ENCODE measurements at places on chromosomes 1 and 21. TPM values are rescaled to one million over a fixed set of nuclear protein-coding genes. Genes with fewer than 3 reads are reported as not detected.
A peak's percentile ranks its signal among the peaks of the same experiment; 100 is the strongest.

CFHR1 gene
- total RNA-seq: 22.0 TPM

GRCh38 chr21:45220071-45220481 lies 67.6 kb downstream of the POFUT2 start:
- no peak overlapping the region for H3K4me3 ChIP-seq
- H3K27ac ChIP-seq: no peak overlapping the region
- no peak for DNase-seq
- no peaks in the 10 kb centered on the region for H3K36me3 ChIP-seq
- H3K27me3 ChIP-seq: no peaks in the 10 kb centered on the region

SPATA45 gene
- 0.57 TPM for total RNA-seq

- H3K36me3 ChIP-seq: no peaks in the 10 kb centered on the region
- no peak for DNase-seq
- no peaks in the 10 kb centered on the region for H3K4me1 ChIP-seq
- H3K4me3 ChIP-seq: no peak overlapping the region
- no peaks in the 10 kb centered on the region for H3K27me3 ChIP-seq
Measured at GRCh38 chr1:199265319-199265718, 626.5 kb downstream of the PTPRC start.

UHMK1 gene
- 49.4 TPM for total RNA-seq

DNA sequence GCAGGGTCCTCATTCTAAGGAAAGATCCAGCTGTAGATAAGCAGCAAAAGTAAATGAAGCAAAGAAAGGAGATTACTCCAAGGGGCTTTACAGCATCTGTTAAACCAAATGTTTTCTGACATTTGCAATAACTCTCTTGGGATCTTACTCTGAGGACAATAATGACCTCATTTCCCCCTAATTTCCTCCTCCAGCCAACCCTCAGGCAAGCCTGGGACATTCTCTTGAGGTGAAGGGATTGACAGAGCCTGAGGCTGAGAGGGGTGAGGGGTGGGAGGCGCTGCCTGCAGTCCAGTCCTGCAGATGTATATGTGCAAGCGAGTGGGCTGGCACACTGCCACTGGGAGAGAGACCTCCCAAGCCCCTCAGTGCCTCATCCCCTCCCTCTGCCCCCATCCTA lies 40.5 kb upstream of the NEK2 start:
- DNase-seq: no peak
- no peak overlapping the region for H3K4me3 ChIP-seq
- H3K27me3 ChIP-seq: no peaks in the 10 kb centered on the region
- no peak overlapping the region for H3K27ac ChIP-seq

- H3K36me3 ChIP-seq: no peaks in the 10 kb centered on the region
- H3K4me3 ChIP-seq: no peak overlapping the region
- DNase-seq: peak; percentile 46
- H3K27me3 ChIP-seq: no peaks in the 10 kb centered on the region
- H3K27ac ChIP-seq: no peak overlapping the region
- H3K4me1 ChIP-seq: no peaks in the 10 kb centered on the region
Measured at GRCh38 chr1:47502746-47503370, 65.0 kb downstream of the FOXD2 start.

GJB3 gene
- total RNA-seq: 8.8 TPM

DNA sequence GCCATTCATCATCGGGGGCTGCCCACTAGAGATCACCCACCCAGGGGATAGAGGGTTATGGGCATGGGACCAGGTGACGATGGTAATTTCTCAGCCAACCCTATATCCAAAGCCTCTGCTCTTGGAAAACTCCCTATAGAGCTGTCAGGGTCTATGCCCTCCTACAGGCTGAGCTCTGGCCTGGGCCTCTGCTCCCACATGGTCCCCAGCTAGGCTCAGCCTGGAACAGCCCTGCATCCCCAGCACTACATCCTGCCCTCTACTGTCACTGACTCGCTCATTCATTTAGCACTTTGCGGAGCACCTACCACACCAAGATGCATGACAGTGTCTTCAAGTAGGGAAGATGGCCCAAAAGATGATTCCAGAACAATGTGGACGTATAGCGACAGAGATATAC lies 45.0 kb upstream of the EPS8L3 start:
- H3K27ac ChIP-seq: no peak overlapping the region
- no peak overlapping the region for H3K4me3 ChIP-seq

SYT14 gene
- total RNA-seq: 1.3 TPM

CGN gene
- total RNA-seq: 41.6 TPM

DNA sequence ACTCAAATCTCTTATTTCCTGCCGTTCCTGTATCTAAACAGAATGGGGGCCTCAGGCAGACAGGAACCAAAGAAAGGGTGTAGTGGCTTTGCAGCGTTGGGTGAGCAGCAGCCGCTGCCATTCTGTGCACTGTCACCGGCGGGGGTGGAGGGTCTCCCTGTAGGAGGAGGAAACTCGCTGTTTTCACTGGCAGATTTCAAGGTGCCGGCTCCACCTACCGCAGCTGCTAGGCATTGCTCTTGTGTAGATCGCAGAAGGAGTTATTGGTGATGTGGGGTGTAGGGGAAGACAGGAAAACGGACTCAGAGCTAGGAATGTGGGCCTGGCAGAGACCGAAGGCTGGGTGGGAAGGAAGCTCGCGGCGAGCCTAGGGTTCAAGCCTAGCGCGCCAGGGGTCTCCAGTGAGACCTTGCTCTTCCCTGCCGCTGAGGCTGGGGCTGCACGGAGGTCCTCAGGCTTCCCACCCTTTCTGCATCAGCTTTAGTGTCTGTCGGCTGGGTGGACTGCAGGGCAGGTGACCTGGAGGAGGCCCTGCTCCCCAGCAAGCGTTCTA lies 20.8 kb downstream of the ATP5PO start:
- H3K4me3 ChIP-seq: peak overlapping the region; percentile 25
- no peaks in the 10 kb centered on the region for H3K4me1 ChIP-seq
- peak; percentile 88 for DNase-seq
- H3K27ac ChIP-seq: no peak overlapping the region

GRCh38 chr1:171948511-171948910 lies 107.2 kb downstream of the DNM3 start:
- H3K4me3 ChIP-seq: no peak overlapping the region
- no peaks in the 10 kb centered on the region for H3K27me3 ChIP-seq
- DNase-seq: no peak
- H3K36me3 ChIP-seq: no peaks in the 10 kb centered on the region
- no peaks in the 10 kb centered on the region for H3K4me1 ChIP-seq

DNA sequence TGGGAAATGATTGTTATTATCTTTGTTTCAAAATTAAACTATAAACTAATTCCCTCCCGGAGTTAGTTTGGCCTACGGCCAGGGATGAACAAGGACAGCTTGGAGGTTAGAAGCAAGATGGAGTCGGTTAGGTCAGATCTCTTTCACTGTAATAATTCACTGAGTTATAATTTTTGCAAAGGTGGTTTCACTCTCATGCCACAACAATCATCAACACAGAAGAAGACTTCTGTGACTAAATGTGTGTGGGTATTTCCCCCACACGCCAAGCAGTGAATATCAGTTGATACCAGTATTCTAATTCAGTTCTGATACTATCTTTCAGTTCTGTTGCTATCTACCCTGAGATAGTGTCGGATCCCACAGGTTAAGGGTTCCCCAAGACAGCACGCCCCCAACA lies 215.1 kb downstream of the S1PR1 start:
- no peak overlapping the region for H3K27ac ChIP-seq
- DNase-seq: no peak
- H3K4me1 ChIP-seq: no peaks in the 10 kb centered on the region
- no peak overlapping the region for H3K4me3 ChIP-seq
- no peaks in the 10 kb centered on the region for H3K36me3 ChIP-seq

DNA sequence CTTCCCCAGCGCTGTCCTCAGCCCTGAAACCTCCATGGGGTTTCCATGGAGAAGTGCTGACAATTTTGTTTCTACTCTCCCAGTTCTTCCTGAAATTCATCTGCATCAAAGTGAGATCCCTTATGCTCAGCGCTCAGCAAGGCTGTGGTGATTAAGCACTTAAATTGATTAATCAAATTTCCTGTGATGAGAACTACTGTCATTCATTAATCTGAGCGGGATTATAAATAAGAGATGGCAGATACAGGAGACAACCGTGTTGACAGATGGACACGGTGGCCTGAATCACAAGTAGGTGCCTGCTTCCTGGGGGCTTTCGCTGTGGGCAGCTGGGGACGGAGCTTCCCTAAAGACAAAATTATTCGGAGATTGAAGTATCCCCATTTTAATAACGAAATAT lies 329.1 kb upstream of the VAMP3 start:
- H3K4me1 ChIP-seq: no peaks in the 10 kb centered on the region
- no peaks in the 10 kb centered on the region for H3K36me3 ChIP-seq
- H3K27ac ChIP-seq: no peak overlapping the region

NBPF6 gene
- total RNA-seq: not detected

PYCR2 gene
- 79.3 TPM for total RNA-seq

IARS2 gene
- total RNA-seq: 51.4 TPM

IRF6 gene
- total RNA-seq: 37.1 TPM

DNA sequence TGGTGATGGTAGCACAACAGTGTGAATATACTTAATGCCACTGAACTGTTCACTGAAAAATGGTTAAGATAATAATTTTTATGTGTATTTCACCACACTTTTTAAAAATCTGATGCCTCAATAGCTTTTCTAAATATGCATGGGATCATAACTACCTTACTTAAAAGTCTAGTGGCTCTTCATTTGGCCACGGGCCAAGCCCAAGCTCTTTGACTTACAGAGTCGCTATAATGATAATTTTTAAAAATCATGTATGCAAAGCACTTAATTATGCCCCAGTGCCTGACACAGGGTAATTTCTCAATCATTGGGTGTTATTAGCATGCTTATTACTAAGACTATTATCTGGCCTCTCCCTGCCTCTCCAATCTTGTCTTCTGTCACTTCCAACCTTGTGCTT lies 7.6 kb upstream of the CNN3 start:
- peak overlapping the region; percentile 9 for H3K27ac ChIP-seq
- DNase-seq: no peak
- no peaks in the 10 kb centered on the region for H3K27me3 ChIP-seq
- H3K36me3 ChIP-seq: no peaks in the 10 kb centered on the region

GRCh38 chr1:9542430-9542829 lies 3.2 kb downstream of the SLC25A33 start:
- H3K36me3 ChIP-seq: no peaks in the 10 kb centered on the region
- DNase-seq: peak; percentile 69
- no peak overlapping the region for H3K4me3 ChIP-seq
- peak overlapping the region; percentile 4 for H3K27ac ChIP-seq
- peaks cover 6% of the 10 kb centered on the region for H3K4me1 ChIP-seq
- H3K27me3 ChIP-seq: no peaks in the 10 kb centered on the region

DNA sequence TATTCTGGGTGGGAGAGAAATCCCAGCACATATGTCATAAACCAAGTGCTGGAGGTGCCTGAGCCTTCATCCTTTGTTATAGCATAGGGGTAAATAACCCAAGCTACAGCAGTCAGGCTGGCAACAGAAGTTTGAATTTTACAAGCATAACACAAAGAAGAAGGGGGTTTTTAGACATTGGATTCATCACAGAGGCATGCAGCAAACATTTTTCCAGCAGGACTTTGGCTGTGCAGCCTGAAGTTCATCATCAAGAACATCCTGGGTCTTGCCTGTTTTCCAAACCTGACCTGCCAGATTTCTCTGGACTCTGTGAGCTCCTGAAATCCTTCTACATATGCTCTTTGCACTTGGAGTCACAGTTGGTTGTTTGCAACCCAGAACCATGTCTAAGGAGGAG lies 16.2 kb downstream of the PTGER3 start:
- H3K4me1 ChIP-seq: no peaks in the 10 kb centered on the region
- H3K27ac ChIP-seq: no peak overlapping the region
- no peak for DNase-seq

DNA sequence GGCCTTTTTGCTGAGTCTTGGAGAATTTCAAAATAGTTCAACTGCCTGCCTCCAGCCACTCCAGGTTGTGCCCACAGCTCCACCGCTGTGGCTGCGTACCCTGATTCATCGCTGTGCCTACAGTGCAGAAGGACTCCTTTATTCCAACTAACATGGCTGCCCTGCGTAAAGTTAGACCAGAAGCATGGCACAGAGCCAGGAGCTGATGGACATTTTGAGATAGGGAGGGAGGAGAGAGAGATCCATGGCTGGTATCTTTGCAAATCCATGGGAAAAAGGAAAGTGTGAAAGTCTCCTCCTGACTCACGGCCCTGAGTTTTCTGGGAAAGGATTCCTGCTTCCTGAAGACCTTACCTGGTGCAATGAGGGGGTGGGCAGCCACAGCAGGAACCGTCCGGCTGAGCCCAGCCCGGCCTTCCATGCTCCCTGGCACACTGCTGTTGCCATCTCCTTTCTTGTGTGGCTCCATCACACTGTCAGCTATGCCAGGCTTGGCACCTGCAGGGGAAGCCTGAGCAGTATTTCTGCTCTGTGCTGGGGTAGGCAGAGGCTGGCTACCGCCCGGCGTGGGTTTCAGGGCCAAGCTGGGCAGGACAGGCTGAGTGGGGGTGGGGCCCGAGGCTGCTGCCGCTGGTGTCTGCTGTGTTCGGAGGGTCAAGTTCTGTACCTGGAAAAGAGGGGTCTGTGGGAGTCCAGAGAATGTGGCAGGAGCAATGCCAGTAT lies 46.0 kb upstream of the A3GALT2 start:
- H3K27ac ChIP-seq: no peak overlapping the region
- H3K27me3 ChIP-seq: no peaks in the 10 kb centered on the region
- DNase-seq: no peak
- H3K36me3 ChIP-seq: peaks cover 11% of the 10 kb centered on the region
- H3K4me1 ChIP-seq: peaks cover 30% of the 10 kb centered on the region

SASS6 gene
- total RNA-seq: 2.1 TPM

PARS2 gene
- 7.1 TPM for total RNA-seq

SPRR2B gene
- not detected for total RNA-seq

GRCh38 chr1:235919833-235920441 lies 53.2 kb upstream of the LYST start:
- H3K27me3 ChIP-seq: no peaks in the 10 kb centered on the region
- H3K4me3 ChIP-seq: no peak overlapping the region
- DNase-seq: no peak

AHCYL1 gene
- total RNA-seq: 125 TPM

S100A7 gene
- total RNA-seq: not detected

GRCh38 chr1:108106775-108107174 lies 93.4 kb downstream of the SLC25A24 start:
- H3K36me3 ChIP-seq: no peaks in the 10 kb centered on the region
- H3K27ac ChIP-seq: no peak overlapping the region
- no peaks in the 10 kb centered on the region for H3K4me1 ChIP-seq
- no peaks in the 10 kb centered on the region for H3K27me3 ChIP-seq
- H3K4me3 ChIP-seq: no peak overlapping the region

GRCh38 chr21:14630556-14631069 lies 84.5 kb upstream of the SAMSN1 start:
- DNase-seq: no peak
- no peak overlapping the region for H3K27ac ChIP-seq
- H3K27me3 ChIP-seq: no peaks in the 10 kb centered on the region
- H3K36me3 ChIP-seq: no peaks in the 10 kb centered on the region
- H3K4me1 ChIP-seq: no peaks in the 10 kb centered on the region
- no peak overlapping the region for H3K4me3 ChIP-seq

GRCh38 chr21:44699502-44700001 lies 2.6 kb downstream of the KRTAP10-12 start:
- H3K4me3 ChIP-seq: no peak overlapping the region
- peaks cover 9% of the 10 kb centered on the region for H3K27me3 ChIP-seq
- no peaks in the 10 kb centered on the region for H3K4me1 ChIP-seq
- no peak for DNase-seq
- H3K27ac ChIP-seq: no peak overlapping the region

All from kidney (tissue), 22 donors.